Stimulated activated CD8-positive, alpha-beta memory T cell treated with anti-CD3 and anti-CD28 coated beads, Interleukin-4, amount 100 ng/mL, for 1 hour (primary cell): ENCODE measurements at places on chromosomes 16 and 17.

- no peak for DNase-seq
These were observed 44.8 kb downstream of the PITPNC1 start for GRCh38 chr17:67421869-67422273.

DNA sequence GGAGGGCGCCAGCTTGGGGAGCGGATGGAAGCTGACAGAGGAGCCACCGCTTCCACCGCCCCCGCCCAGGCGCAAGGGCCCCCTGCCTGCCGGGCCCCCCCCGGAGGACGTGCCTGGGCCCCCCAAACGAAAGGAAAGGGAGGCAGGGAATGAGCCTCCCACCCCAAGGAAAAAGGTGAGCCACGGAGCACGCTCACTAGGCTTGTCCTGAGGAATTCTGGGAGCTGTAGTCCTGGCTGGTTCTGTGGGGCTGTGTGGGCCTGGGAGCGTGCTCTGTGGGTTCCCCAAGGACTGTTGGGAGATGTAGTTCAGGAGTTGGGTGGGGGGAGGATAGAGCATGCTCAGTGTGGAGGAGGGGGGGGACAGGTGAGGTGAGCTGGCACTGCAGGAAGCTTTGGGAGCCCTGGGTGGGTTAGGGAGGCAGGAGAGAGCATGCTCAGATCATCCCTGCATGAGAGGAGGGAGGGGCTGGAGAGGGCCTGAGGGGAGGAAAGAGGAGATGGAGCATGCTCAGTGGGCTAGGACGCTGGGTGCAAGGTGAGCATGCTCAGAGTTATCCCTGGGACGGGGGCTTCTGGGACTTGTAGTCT lies 4.5 kb downstream of the FBXL19 start:
- DNase-seq: no peak

DNA sequence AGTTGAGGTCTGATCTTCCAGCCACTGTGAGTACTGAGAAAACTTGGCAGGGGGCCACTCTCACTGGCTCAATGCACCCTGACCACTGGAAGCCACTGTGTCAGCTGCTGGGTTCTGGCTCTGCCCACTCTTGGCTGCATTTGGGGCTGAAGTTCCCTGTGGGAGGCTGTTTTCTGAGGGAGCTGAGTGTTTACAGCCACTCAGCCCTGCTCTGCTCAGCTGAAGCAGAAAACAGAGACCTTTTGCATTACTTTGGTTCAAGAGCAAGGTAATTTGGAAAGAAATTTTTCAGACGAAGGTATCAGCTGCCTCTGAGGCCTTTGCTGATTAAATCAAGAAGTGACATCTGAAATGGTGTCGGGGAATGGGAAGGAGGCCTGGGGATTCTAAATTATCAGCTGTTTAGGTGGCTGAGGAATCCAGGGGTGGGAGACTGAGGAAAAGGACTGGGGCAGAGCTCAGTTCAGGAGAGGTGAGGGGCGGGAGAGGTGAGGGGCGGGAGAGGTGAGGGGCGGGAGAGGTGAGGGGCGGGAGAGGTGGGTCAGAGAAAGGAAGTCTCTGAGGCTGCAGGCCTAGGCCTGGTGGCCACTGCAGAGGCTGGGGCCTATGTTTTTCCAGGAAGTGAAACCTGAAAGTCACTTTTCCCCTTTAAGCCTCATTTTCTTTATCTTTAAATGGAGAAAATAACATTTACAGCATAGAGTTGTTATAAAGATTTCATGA lies at the start of gene ACSM5:
Gene ACSM5 (plus strand): TSS at position 137 of the 723 bp plus-strand sequence. CDS start 1,951 bp downstream, outside the sequence.
- DNase-seq: no peak

GRCh38 chr16:89864527-89864820 lies 8.9 kb upstream of the TCF25 start:
- no peak for DNase-seq

GRCh38 chr16:29784901-29785500 lies 5.5 kb upstream of the KIF22 start:
- peak; percentile 58 for DNase-seq

DNA sequence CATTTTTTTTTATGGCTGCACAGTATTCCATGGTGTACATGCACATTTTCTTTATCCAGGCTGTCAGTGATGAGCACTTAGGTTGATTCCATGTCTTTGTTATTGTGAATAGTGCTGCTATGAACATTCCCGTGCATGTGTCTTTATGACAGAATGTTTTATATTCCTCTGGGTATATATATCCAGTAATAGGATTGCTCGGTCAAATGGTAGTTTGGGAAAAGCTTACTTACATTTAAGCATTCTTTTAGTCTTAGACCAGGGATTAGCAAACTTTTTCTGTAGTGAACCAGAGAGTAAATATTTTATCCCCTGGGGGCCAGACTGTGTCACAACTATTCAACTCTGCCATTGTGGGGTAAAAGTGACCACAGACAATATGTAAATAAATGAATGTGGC lies 40.2 kb downstream of the MED13 start:
- DNase-seq: no peak
